Activated T-helper 1 cell treated with anti-CD3 and anti-CD28 coated beads, Interleukin-2, amount 50 U/mL, for 16 hours (primary cell): ENCODE measurements at places on chromosomes 1 and 21.

DNA sequence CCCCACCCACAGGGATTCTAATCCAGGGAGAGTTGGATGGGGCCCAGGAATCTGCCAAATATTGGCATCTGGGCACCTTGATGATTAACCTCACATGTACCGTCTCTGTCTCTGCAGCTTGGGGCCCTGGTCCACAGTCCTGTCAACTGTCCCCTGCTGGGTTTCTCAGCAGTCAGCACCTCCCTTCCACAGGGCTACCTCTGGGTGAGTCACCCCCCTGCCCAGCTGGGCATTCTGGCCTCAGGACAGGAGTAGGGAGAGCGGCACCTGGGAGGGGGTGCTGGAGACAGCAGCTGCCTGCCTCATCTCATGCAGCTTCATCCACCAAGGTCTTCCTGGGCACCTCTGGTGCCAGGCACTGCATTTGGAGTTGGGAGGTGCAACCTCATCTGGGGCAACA is 100.6 kb upstream of the ACTL8 start:
- DNase-seq: no peak

DNA sequence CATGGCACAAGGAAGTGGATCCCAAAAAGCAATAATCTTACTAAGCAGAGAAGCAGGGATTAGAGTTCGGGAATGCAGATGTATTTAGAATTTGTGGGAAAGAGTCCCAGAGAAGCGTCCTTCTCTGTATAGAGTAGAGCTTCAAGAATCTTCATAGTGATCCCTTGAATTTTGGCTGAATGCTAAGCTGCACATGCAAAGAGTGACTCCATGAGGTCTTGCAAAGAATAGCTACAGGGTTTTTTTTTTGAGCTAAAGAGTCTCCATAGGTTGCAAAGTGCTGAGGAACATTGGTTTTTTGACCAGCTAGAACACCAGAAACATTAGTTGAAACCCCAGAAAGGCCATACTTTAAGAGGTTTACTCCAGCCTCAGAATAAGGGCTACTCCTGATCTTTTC is 206.7 kb downstream of the CTH start:
- DNase-seq: no peak

DNA sequence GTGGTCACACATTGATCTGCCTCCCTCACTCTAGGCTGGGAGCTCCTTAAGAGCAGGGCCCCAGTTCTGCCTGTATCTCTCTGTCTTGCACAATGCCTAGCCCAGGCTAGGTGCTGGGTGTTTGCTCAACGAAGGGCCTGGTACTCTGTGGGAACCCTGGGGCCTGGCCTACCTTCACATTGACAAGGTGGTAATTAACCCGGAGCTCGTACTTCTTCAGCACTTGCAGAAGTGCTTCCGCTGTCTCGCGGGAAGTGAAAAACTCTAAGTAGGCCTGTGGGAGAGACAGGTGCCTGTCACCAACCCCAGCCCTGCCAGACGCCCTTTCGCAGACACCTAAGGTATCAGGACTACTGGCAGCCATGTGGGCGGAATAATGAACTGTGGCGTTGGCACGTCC is 13.7 kb downstream of the MTHFR start:
- no peak for DNase-seq

DNA sequence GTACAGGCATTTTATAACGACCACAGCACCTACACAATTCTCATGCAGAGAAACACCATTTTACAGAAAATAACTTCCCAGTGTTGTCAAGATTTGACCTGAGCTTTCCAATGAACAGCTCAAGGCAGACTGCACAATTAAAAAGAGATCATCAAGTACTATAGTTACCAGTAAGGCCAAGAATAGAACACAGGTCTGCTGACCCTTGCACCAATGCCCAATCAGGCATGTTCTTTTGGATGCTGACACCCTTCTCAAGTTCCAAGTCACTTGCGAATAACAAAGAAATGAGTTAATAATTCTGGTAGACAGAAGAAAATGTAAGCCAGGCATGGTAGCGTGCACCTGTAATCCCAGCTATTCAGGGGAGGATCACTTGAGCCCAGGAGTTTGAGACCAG is 101.9 kb downstream of the SLC45A1 start:
- no peak for DNase-seq

DNA sequence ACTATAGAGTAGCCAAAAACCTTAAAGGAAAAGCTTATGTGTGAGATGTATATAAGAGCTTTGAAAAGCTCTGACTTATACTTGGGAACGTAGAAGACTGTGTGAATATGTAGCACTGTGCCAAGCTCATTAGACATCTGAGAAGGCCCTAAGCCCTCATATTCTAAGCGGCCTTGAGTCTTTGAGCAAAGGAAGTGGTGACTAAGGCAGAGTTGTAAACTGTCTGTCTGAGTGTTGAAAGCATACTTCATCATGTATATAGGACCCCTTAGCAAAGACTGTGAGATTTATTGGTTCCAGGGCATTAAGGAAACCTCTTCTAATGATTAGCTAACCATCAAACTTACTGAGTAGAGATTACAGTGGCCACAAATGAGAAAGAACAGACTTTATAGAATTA is 153.3 kb upstream of the LYPLAL1 start:
- DNase-seq: no peak

- no peak for DNase-seq
Observed at GRCh38 chr1:118271883-118272282, 86.9 kb upstream of the SPAG17 start.

DNA sequence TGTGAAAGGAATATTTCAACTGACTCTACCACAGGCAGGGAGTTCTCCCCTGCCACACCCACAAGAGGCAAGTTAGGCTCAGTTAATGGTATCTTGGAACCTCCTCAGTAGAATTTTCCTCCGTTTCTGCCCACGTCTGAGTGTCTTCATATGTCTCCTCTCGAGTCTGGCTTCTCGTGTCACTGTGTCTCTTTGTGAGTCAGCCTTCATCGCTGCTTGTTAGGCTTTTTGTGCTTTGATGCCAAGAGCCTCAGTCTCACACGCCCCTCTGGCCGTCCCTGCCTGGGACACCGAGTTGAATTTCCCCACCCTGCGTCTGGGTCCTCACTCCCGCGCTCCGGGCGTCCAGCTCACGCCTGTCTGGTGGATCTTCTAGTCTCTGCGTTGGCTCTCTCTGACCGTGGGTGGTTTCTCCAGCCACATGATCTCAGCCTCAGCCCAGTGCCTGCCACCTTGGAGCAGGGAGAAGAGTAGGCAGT is 125.7 kb upstream of the GADD45A start:
- no peak for DNase-seq

- DNase-seq: no peak
Observed at GRCh38 chr1:66175098-66175497, 358.9 kb upstream of the SGIP1 start.

GRCh38 chr1:115879977-115880376 is 39.1 kb upstream of the NHLH2 start:
- DNase-seq: no peak

DNA sequence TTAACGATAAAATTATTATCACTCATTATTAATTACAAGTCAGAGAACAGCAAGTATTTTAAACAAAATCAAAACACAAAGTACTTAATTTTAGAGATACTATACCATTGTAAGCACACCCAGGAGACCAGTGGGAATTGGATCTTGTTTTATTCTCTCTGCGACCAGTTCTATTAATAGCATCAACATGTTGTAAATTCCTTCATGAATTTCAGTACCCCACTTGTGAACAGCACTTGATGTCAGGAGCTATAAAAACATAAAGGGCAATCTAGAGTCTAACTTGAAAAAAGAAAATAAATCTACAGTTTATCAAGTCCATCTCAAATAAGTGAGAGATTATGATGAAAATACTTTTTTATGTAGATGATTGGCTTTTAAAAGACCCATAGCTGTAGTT is 42.9 kb downstream of the USP24 start:
- no peak for DNase-seq

- DNase-seq: no peak
Observed at GRCh38 chr1:91498498-91499245, 2.0 kb upstream of the CDC7 start.

DNA sequence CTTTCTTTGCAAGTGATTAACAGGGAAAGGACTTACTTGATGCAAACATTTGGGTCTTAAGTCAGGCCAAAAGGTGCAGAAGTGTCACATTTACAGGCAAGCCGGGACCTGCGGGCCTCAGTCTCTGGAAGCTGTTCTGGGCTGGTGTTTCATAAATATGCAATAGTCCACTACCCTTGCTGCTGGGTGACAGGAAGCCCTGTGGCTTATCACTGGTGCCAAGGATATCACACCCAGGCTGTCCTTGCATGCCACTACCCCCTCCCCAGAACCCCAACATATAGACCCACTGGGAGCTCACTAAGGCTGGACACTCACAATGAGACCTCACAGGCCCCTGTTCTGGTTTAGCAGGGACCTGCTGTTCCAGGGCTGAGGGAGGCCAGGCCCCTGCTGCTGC is 3.4 kb upstream of the LEFTY2 start:
- DNase-seq: no peak

DNA sequence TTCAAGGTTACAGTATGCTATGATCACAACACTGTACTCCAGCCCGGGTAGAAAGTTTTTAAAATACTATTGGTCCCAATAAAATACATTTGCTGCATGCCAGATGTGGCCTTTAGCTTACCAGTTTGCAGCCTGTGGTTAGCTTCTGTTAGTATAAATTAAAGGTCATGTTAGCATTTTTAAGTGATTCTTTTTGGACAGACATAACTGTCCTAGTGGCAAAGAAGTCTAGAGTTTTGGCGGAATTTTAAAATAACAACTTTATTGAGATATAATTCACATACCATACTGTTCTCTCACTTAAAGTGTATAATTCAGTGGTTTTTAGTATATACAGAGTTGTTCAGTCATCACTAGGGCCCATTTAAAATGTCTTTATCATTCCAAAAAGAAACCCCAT is 24.3 kb upstream of the TMEM39B start:
- DNase-seq: no peak
